ENCODE measurements at places on chromosomes 1 and 21.

- DNase-seq, result no peak
Observed at GRCh38 chr1:194052514-194053338, 866.3 kb upstream of the B3GALT2 start.

- no peak for DNase-seq
Observed at GRCh38 chr21:33286076-33286475, 19.9 kb downstream of the IL10RB start.

DNA sequence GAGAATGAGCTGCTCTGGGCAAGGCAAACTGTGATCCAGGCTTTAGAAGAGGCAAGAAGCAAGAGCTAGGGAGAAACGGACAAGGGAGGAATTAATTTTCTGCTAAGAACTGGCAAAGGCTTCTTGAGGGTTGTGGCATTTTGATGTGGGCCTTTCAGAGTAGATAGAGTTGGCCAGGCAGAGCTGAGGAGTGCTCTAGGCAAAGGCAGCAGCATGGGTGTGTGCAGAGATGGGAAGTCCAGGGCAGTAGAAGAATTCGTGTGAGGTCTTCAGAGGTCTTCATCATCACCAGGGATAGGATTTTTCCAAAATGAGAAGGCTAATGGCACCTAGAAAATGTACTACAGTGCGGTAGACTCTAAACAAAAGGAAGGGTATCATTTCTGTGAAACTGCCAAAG, 237.8 kb downstream of the LTN1 start:
- DNase-seq, result no peak

GRCh38 chr1:145690587-145691558, 16.3 kb downstream of the PDZK1 start:
- DNase-seq, result peak; percentile 85

Data from GM03348 (cell line).